ENCODE measurements at places on chromosomes 2 and 18.
A peak's percentile ranks its signal among the peaks of the same experiment; 100 is the strongest.

DNA sequence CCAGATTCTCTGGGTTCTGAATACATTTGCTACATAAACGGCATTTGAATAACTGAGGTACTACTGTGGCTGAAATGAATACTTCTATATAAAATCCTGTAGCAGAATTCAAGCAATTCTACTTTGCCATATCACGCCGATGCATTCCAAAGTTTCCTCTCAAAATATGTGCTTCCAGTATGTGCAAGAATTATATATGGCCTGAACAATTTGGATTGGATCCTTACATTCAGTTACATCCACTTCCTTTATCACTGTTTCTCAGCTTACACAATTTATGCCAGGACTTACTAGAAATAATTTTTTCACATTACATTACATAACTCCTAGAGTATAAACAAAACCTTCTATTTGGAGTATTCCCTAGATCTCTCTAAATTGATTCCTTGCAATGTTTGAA lies 46.3 kb upstream of the STAT4 start:
- H3K4me3 ChIP-seq = no peak overlapping the region
- no peaks in the 10 kb centered on the region for H3K36me3 ChIP-seq
- no peak for DNase-seq
- no peaks in the 10 kb centered on the region for H3K27me3 ChIP-seq
- H3K4me1 ChIP-seq = peaks cover under 1% of the 10 kb centered on the region
- no peak overlapping the region for H3K27ac ChIP-seq

- H3K27ac ChIP-seq = no peak overlapping the region
- H3K36me3 ChIP-seq = no peaks in the 10 kb centered on the region
- peaks cover 24% of the 10 kb centered on the region for H3K4me1 ChIP-seq
- DNase-seq = no peak
- H3K27me3 ChIP-seq = no peaks in the 10 kb centered on the region
Observed at GRCh38 chr2:121480826-121481225, 49.9 kb upstream of the RNU4ATAC start.

DNA sequence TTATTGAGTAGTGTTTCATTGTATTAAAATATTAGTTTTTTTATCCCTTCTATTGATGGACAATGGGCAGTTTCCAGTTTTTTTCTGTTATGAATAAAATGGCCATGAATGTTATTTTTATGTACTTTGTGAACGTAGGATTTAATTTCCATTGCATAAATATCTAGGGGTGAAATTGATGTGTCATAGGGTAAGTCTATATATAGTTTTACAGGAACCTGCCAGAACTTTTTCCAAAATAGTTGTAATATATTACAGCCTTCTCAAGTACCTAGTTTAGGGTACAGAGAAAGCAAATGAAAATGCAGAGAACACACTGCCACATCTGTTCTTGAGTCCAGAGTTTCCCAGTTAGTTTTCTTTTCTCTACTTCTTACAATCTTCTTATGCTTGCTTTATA lies 378.6 kb downstream of the MEIS1 start:
- no peaks in the 10 kb centered on the region for H3K27me3 ChIP-seq
- no peaks in the 10 kb centered on the region for H3K36me3 ChIP-seq
- no peaks in the 10 kb centered on the region for H3K4me1 ChIP-seq
- H3K4me3 ChIP-seq = no peak overlapping the region
- DNase-seq = no peak
- H3K27ac ChIP-seq = no peak overlapping the region

GRCh38 chr2:36618381-36618780 lies 20.4 kb upstream of the FEZ2 start:
- no peaks in the 10 kb centered on the region for H3K36me3 ChIP-seq
- H3K4me3 ChIP-seq = no peak overlapping the region
- H3K27me3 ChIP-seq = no peaks in the 10 kb centered on the region

DNA sequence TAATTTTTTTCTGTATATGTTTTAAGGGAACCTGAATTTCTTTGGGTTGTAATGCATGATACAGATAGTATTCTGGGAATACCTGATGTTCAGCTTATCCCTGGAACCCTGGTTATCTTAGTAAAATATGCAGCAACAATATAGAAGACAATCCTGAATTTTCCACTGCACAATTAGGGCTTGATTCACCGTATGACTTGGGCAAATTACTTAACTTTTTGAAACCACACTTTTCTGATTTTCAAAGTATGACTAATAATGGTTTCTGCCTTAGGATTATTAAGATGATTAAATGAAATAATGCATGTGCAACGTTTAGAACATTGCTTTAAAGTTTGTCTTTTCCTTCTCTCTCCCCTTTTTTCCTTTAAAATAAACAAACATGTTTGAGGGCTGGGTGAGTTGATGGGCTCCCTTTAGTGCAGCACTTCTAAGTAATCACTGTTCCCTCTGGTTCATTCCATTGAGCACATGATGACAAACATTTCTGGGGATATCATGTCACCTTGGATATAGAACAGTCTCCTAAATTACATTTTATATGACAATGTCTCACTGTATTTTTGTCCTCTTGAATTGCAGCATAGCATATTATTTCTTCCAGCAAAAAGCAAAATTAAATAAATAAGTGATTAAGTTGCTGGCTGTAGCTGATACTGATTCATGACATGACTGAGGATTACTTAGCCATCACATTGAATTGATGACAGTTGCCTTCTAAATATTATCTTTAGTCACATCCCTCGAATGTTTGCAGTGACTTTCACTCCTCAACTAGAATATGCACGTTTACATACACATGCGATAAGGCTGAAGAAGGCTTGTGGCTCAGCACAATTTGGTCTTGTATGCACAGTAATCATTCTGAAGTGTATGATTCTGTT lies 254.5 kb downstream of the NEDD4L start:
- H3K36me3 ChIP-seq = no peaks in the 10 kb centered on the region
- no peaks in the 10 kb centered on the region for H3K27me3 ChIP-seq
- no peak overlapping the region for H3K27ac ChIP-seq
- no peak for DNase-seq
- H3K4me1 ChIP-seq = peaks cover 3% of the 10 kb centered on the region

- no peak for DNase-seq
- no peak overlapping the region for H3K27ac ChIP-seq
- no peak overlapping the region for H3K4me3 ChIP-seq
Observed at GRCh38 chr2:218429911-218430692, 11.2 kb downstream of the VIL1 start.

- no peaks in the 10 kb centered on the region for H3K27me3 ChIP-seq
- H3K36me3 ChIP-seq = no peaks in the 10 kb centered on the region
- H3K27ac ChIP-seq = no peak overlapping the region
- H3K4me3 ChIP-seq = no peak overlapping the region
- H3K4me1 ChIP-seq = no peaks in the 10 kb centered on the region
Observed at GRCh38 chr2:19580830-19581229, 222.4 kb upstream of the OSR1 start.

GRCh38 chr18:79950515-79951341 lies 725 bp downstream of the SLC66A2 start:
- DNase-seq = peak; percentile 64
- H3K4me1 ChIP-seq = peaks cover 43% of the 10 kb centered on the region
- H3K27me3 ChIP-seq = no peaks in the 10 kb centered on the region
- H3K27ac ChIP-seq = peak overlapping the region; percentile 4
- H3K4me3 ChIP-seq = peak overlapping the region; percentile 95

DNA sequence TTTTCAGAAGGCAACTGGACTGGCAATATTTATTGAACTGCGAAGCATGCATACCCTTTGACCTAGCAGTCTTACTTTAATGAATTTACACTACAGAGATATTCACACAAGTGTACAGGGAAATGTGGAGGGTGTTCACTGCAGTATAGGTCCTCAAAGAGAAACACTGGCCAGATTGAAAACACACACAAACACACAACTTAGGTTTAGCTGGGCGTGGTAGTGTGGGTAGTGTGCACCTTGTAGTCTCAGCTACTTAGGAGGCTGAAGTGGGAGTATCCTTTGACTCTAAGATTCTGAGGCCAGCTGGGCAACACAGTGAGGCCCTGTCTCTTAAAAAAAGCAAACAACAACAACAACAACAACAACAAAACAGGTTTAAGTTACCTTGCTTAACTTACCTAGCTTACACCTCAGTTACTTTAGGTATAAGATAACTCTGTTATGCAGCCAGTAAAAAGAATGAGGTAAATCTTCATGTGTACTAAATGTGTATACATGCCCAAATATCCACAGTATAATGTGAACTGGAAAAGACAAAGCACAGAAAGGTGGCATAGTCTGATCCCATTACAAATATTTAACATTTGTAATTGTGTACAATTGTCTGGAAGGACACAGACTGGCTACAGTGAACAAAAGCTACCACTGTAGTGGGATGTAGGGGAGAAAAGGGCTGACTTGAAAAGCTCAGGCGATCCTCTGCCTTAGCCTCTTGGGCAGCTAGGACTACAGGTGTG lies 105.9 kb upstream of the FZD5 start:
- no peak for DNase-seq
- H3K4me1 ChIP-seq = peaks cover 20% of the 10 kb centered on the region
- no peaks in the 10 kb centered on the region for H3K27me3 ChIP-seq
- H3K27ac ChIP-seq = no peak overlapping the region

GRCh38 chr2:59957504-59957903 lies 596.0 kb downstream of the BCL11A start:
- H3K27ac ChIP-seq = no peak overlapping the region
- DNase-seq = no peak
- no peaks in the 10 kb centered on the region for H3K27me3 ChIP-seq
- H3K4me1 ChIP-seq = peaks cover 13% of the 10 kb centered on the region
- H3K4me3 ChIP-seq = no peak overlapping the region
- no peaks in the 10 kb centered on the region for H3K36me3 ChIP-seq

GRCh38 chr18:59927246-59927825 lies 27.5 kb downstream of the PMAIP1 start:
- no peak overlapping the region for H3K27ac ChIP-seq
- H3K36me3 ChIP-seq = no peaks in the 10 kb centered on the region
- H3K27me3 ChIP-seq = no peaks in the 10 kb centered on the region
- DNase-seq = no peak
- H3K4me3 ChIP-seq = no peak overlapping the region

- no peak overlapping the region for H3K4me3 ChIP-seq
- no peaks in the 10 kb centered on the region for H3K36me3 ChIP-seq
- H3K4me1 ChIP-seq = no peaks in the 10 kb centered on the region
- no peak for DNase-seq
Observed at GRCh38 chr2:1022178-1022577, 71.5 kb downstream of the SNTG2 start.

DNA sequence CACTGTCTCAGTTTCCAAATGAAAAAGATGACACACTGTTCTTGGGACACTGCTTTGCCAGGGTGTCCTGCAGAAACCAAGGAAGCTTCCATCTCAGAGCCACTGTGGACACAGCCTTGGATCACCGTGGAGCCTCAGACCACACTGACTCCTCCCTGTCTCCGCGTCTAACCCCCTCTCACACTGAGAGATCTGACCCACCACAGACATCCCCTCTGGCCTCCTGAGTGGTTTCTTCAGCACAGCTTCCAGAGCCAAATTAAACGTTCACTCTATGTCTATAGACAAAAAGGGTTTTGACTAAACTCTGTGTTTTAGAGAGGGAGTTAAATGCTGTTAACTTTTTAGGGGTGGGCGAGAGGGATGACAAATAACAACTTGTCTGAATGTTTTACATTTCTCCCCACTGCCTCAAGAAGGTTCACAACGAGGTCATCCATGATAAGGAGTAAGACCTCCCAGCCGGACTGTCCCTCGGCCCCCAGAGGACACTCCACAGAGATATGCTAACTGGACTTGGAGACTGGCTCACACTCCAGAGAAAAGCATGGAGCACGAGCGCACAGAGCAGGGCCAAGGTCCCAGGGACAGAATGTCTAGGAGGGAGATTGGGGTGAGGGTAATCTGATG lies 113.4 kb upstream of the PKDCC start:
- no peaks in the 10 kb centered on the region for H3K27me3 ChIP-seq
- H3K36me3 ChIP-seq = no peaks in the 10 kb centered on the region
- no peak overlapping the region for H3K4me3 ChIP-seq
- no peaks in the 10 kb centered on the region for H3K4me1 ChIP-seq

DNA sequence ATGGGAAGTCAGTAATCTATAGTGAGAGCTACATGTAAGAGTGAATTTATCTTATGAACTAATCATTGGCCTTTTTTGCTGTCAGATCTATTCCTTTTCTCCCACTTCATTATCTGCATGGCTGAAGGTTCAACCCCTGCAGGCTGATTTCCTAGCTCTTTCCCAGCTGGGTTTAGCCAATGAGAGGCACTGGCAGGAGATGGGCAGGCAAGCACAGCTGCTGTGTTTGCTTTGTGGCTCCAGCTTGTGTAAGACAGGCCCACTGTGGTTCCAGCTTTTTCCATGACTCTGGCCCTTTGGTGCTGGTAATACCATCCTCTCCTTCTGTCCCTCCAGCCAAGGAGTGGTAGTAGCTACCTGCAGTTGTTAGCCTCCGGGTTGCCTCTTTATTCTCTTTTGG lies 248.8 kb downstream of the PLCL1 start:
- H3K27ac ChIP-seq = no peak overlapping the region
- no peaks in the 10 kb centered on the region for H3K36me3 ChIP-seq
- no peaks in the 10 kb centered on the region for H3K27me3 ChIP-seq

DNA sequence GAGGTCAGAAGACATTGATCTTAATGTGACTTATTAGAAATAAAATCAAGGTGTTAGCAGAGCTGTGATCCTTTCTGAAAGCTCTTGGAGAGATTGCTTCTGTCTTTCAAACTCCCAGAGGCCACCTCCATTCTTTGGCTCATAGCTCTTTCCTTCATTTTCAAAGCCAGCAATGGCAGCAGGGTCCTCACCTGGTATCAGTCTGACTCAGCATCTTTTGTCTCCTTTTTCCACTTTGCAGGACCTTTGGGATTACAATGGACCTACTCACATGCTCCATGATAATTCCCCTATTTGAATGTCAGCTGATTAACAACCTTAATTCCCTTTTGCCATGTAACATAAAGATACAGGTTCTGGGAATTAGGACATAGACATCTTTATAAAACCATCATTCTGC lies 6.8 kb upstream of the CDH20 start:
- H3K4me3 ChIP-seq = no peak overlapping the region
- no peaks in the 10 kb centered on the region for H3K27me3 ChIP-seq
- no peak overlapping the region for H3K27ac ChIP-seq
- no peaks in the 10 kb centered on the region for H3K4me1 ChIP-seq
- no peaks in the 10 kb centered on the region for H3K36me3 ChIP-seq
- DNase-seq = no peak

GRCh38 chr2:160890667-160891352 lies 269.4 kb upstream of the TANK start:
- no peaks in the 10 kb centered on the region for H3K4me1 ChIP-seq
- H3K4me3 ChIP-seq = no peak overlapping the region
- H3K27me3 ChIP-seq = no peaks in the 10 kb centered on the region

DNA sequence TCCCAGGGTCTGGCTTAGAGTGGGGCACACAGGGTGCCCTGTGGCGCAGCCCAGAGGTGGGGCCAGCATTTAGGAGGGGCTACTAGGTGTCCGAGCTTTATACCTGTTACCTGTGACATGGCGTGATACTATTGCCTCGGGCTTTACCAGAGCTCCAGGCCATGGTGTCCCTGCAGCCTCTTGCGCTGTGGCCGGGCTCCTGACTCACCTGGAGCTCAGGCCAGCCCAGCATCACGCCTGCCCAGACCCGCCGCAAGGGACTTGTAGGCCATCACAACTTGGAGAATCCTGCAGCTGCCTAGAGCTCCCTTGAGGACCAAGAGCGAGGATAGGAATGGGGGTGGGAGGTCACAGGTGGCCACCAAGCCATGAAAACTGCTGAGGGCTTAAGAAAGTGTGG lies 8.0 kb downstream of the INHBB start:
- H3K27me3 ChIP-seq = no peaks in the 10 kb centered on the region
- no peak for DNase-seq
- H3K4me3 ChIP-seq = no peak overlapping the region
- H3K4me1 ChIP-seq = no peaks in the 10 kb centered on the region
